ENCODE measurements at places on chromosomes 1 and 21.
A peak's percentile ranks its signal among the peaks of the same experiment; 100 is the strongest.

DNA sequence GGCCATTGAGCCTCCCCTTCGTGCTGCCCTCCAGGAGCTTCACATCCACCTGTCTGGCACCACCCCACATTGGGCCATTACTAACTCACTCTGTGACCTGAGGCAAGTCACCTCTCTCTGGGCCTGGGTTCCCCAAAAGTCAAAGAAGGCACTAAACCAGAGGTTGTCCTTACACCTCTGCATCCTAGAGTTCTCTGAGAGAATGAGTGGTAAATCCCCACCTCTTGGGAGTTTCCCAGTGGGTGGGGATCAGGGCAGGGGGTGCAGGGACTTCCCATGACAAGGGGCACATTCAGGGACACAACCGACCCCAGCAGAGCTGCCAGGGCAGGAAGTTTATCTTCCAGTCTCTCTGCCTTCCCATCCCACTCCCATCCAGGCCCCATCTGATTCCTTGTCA, 99.7 kb downstream of the EPHB2 start:
- no peak for DNase-seq

DNA sequence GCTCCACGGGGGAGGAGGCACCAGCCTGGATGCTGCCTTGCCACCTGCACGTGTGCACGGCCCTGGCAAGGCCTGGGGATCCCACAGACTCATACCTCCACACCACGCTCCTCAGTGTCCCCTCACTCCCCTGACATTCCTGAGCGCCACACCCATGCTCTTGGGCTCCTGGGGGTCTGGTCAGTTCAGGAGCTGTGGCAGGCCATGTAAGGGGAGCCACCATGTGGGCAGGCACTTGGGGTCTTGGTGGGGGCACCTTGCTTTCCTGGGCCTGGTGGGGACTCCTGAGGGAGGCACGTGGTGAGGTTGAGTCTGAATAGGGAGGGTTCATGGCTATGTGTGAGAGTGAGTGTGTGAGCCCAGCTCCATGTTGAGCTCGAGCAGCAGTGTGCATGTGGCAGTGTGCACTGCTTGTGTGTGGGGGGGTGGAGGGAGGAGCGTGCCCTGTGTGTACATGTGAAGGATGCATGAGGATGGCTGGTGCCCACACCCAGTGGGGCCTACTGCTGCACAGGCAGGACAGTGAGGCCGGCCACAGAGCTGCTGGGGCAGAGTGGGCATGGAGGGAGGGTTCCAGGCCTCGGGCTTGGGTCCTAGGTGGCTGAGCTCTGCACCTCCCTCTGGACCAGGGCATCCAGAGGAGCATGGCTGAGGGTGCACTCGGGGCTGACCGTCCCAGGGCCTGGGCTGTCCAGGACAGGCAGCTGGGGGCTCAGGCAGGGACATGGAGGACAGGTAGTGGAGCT, 1.6 kb downstream of the GJC2 start:
- DNase-seq = no peak

DNA sequence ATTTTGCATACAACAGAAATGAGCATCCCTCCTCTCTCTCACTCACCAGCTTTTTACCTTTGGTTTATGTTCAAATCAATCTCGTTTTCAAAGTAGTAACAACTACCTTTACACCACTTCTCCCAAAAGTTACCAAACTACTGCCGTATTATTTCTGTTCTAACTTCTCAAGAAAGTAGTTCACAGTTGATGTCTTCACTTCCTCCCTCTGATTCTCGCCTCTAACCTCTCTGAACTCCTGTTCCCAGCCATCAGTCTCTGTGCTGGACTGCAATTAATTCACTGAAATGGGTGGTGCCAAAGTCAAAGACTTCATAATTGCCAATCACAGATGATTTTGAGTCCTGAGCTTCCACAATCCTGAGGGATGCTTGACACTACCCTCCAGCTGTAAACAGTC, 54.0 kb downstream of the ZNF281 start:
- DNase-seq = no peak

DNA sequence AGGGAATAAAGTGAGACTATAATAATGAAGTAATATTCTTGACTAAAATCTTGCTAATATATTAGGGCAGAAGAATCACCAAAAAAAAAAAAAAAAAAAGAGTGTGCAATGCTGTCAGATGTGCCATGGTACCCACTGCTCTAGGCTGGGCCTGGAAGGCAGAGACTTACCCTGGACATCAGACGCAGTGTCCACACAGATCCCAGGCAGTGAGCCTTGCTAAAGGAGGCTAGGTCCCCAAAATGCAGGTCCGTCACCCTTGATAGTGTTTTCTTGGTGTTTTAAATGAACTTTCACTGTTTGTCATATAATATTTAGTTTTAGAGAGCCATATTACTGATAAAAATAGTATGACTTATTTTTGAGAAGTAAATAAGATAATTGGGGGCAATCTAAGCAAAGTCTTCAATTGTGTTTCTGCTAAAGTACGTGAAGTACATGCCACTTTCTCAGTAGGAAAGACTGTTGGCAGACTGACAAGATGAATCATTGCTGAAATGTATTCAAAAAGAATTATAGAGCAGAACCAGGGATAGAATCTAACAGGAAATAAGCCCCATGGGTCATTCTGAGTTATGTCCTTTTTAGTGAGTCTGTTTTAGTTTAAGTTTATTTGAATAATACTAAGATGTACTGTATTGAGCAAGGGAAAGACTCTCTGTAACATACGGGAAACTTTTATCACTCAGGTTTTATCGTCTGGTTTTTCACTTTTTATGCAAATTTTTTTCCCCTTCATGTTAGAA, 74.6 kb upstream of the PDC start:
- no peak for DNase-seq

DNA sequence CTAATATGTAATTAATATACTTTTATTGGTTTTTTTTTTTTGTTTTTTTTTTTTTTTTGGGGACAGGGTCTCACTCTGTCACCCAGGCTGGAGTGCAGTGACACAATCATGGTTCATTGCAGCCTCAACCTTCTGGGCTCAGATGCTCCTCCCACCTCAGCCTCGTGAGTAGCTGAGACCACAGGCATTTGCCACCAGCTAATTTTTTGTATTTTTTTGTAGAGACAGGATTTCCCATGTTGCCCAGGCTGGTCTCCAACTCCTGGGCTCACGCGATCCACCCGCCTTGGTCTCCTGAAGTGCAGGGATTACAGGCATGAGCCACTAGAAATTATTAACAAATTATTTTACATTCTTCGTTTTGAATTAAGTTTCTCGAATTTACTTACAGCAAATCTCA, 16.8 kb upstream of the POGZ start:
- no peak for DNase-seq

DNA sequence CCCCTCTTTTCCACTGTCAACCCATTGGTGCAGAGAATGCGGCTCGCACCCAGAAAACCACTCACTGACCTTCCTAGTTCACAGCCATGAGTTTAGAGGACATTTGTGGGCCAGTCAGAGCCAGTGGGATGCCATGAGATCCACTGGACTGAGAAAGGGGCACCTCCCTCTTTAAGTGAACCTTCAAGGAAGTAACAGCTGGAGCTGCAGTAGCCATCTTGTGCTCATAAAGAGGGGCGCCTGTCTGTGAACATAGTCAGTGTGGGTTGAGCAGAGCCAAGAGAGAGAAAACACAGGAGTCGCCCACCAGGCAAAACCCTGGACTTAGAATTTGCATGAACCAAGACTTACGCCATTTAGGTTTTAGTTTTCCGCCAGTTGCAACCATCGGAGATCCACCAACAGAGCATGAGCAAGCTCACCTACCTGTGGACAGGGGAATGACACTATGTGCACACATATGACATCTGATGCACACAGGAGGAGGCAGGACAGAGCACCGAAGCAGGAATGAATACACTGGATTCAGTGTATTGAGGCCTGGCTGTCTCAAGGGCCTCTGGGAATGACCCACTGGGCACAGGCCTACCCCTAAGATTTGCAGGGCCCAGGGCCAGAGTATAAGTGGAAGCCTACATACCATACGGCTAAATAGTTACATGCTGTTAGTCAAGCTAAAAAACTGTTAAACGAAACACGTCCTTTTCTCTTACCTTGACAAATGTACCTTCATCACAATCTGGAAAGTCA, 151.6 kb downstream of the GRIK3 start:
- no peak for DNase-seq

GRCh38 chr1:216887032-216887431, 163.8 kb upstream of the ESRRG start:
- no peak for DNase-seq

- no peak for DNase-seq
These were observed 143.5 kb downstream of the SLC30A10 start for GRCh38 chr1:219784660-219785381.

GRCh38 chr1:164515711-164516331, 43.2 kb upstream of the PBX1 start:
- DNase-seq = peak; percentile 10

DNA sequence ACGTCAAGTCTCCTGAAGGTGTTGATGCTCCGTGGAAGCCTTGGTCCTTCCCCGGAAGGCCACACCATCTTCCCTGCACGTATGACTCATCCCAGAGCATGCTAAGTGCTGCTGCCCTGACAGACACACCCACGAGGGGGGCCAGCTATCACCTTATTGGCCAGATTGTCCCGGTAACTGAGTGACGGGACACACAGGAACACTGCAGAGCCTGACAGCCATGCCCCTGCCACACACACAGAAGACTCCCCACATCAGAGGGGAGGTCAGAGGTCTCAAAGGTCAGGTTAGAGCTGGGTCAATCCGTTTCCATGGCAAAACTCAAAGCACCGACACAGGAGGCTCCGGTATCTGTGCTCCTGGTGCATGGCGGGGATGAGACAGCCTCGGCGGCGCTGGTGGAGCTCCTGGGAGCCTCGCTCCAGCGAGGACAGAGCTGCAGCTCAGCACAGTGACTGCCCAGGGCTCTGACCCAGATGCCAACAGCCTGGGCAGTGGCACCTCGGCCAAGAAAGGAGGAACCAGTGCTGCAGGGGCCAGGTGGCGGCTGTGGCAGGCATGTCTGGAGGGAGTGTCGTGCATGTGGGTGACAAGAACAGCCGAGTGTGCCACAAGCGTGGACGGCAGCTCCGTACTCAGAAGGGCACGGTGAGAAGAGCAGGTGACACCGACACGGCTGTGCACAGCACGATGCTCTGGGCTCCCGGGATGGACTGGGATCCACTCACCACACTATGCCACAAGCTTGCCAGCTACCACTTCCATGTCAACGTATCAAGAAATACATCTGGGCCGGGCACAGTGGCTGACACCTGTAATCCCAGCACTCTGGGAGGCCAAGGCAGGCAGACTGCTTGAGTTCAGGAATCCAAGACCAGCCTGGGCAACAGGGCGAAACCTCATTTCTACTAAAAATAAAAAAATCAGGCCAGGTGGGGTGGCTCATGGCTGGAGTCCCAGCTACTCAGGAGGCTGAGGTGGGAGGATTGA, 14.8 kb upstream of the TMEM240 start:
- no peak for DNase-seq

DNA sequence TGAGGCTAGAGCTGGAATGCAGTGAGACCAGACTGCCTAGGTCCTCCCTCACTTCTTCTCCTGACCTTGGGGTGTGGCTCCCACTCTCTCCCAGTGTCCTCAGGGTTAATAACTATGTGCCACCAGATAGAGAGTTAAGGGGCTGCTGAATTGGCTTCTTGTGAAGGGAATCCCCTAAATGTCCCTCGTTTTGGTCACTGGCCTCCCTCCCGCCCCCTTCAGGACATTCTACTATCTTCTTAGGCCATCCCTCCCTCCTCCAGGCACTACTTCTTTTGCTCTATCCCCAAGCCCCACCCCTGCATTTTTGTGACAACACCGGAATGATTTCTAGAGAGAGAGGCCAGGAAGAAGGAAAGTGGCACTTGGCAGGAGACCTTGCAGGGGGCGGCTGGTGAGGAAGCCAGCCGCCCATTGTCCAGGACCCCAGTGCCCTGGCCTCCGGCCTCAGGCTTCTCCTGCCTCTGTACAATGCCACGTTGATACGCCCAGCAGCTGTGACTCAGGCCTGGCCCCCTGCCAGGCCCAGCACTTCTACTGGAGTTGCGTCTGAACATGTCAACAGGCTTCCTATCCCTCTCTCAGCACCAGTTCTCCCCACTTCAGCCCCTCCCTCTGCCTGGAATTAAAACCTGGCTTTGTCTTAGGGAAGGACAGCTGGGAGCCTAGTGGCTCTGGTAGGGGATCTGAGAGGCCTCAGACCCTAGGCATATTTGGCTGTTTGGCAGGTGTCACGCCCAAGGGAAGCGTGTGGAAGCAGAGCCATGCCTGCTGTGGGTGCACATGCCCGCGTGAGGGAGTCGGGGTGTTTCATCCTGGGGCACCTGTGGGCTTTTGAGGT, 9.1 kb downstream of the LMNA start:
- DNase-seq = peak; percentile 97

- no peak for DNase-seq
These were observed 18.4 kb downstream of the MFN2 start for GRCh38 chr1:11998636-11999035.

- DNase-seq = no peak
These were observed 25.8 kb downstream of the CCN1 start for GRCh38 chr1:85606414-85606800.

- peak; percentile 50 for DNase-seq
These were observed 46.0 kb upstream of the FOXO6 start for GRCh38 chr1:41315146-41315822.

DNA sequence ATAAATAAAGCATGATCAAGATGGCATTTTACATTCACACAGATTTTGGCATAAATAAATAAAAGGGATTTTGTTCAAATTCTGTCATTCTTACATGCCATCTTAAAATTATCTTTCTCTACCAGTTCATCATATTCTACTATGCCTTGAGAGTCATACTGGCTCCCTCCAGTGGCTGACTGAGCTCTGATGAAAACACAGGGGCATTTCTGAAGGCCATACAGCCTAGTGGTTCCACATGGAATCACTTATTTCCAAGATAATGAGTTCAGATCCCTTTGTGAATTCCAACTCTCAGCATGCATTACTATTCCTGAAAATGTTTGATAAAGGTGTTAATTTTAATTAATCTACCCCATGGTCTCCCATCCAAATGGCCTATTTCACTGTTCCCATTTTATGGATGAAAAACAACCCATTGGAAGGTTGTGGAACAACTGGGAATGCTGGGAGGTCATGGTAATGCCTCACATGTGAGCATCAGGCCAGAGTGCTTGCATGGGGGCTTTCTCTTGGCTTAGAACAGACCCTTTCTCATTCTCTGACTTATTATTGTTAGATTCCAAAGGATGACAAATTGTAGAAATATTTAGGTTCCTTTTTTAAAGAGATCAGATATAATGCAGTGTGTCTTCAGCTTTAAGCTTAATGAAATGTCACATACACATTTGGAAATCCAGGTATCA, 622.4 kb upstream of the PKN2 start:
- DNase-seq = peak; percentile 17

DNA sequence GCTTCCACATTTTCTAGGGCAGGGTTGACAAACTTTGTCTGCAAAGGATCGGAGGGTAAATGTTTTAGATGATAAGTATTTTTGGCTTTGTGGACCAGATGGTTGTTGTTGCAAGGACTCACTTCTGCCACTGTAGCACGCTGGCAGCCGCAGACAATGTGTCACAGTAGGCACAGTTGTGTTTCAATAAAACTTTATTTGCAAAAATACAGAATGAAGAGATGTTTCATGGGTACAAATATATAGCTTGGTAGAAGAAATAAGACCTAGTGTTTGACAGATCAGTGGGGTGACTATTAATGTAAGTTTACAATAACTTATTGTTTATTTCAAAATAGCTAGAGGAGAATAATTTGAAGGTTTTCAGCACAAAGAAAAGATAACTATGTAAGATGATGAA, 127.8 kb downstream of the GRIK3 start:
- DNase-seq = no peak

Measured in NCI-H1092 treated with DMSO at 0.1 percent for 48 hours (cell line).